ENCODE measurements at places on chromosomes 2 and 18. TPM values are rescaled to one million over a fixed set of nuclear protein-coding genes. Genes with fewer than 3 reads are reported as not detected.

- DNase-seq = no peak
Observed at GRCh38 chr2:179467111-179467510, 202.5 kb upstream of the SESTD1 start.

DNA sequence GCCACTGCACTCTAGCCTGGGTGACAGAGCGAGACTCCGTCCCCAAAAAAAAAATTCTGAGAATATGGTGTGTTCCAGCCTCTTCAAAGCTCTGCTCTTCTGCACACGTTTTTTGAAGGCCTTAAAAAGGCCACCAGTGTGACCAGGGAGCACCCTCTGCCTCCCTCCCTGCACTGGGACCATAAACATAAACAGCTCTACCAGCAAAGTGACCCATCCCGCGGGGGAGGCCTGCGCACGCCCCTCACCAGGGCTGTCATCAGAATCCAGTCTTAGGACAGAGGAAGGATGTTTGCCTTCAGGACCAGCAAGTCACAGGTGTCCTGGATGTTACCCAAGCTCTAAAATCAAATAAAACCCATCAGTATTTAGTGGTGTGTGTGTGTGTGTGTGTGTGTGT is 23.2 kb upstream of the B3GNT7 start:
- no peak for DNase-seq

DNA sequence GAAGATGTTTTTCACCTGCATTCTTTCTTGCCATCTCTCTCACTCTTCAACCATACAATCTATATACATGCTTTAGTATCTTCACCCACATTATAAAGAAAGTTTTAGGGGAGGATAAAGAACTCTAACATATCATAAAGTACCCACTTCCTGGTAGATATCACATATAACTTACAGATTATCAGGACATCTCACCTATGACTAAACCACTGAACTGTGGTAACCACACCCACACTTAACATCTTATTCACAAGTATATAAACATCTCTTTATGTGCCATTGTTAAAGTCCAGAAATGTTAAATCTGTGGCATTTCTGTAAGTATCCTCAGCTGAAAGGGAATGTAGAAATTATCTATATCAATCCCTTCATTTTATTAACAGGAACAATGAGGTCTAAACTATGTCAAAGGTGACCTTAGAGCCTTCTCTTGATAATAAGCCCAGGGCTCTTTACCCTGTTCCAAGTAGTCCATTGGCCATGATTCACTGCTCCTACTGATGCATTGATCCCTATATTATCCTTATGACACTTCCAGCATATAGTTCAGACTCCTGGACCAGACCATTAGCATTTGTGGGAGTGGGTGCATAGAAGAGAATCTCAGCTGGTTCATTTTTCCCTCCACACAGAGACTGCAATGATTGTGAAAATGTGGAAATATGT is 182.4 kb downstream of the SUCLG1 start:
- DNase-seq = no peak

DNA sequence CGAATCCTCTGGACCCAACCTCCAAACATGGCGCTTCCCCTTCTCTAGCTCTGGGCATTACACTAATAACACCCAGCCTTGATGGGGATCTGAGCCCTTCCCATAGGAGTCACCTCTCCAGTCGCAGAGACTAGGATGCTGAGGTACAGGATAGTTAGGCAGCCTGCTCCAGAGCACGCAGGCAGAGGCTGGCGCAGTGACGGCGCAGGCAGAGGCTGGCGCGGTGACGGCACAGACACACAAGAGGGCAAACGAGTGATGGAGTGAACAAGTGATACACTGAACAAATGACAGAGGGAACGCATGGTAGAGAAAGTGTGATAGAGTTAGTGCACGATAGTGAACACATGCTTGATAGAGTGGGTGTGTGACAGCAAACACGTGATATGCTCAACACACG is 518.5 kb downstream of the EIPR1 start:
- DNase-seq = no peak

SPEG gene
- 0.29 TPM for total RNA-seq

- no peak for DNase-seq
Observed at GRCh38 chr2:71780162-71780561, 326.8 kb downstream of the DYSF start.

GRCh38 chr2:49045083-49045482 is 109.2 kb downstream of the FSHR start:
- DNase-seq = no peak

DNA sequence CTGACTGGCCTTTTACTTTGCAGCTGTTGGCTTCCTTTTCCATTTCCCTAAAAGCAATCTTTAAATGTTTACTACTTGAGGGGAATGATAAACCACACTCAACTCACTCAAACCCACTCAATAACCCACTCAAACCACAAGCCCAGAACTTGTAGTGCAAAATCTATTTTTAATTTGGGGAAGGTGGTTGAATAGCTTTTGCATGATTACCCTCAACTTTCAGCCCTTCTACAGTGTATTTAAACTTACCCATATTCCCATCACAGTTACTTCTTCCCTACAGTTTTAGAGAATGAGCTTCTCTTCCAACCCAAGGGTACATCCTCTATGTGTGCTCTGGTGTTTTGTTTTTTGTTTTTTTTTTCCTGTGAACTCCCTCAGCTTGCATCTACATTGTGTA is 636.1 kb downstream of the TDRD15 start:
- no peak for DNase-seq

DNA sequence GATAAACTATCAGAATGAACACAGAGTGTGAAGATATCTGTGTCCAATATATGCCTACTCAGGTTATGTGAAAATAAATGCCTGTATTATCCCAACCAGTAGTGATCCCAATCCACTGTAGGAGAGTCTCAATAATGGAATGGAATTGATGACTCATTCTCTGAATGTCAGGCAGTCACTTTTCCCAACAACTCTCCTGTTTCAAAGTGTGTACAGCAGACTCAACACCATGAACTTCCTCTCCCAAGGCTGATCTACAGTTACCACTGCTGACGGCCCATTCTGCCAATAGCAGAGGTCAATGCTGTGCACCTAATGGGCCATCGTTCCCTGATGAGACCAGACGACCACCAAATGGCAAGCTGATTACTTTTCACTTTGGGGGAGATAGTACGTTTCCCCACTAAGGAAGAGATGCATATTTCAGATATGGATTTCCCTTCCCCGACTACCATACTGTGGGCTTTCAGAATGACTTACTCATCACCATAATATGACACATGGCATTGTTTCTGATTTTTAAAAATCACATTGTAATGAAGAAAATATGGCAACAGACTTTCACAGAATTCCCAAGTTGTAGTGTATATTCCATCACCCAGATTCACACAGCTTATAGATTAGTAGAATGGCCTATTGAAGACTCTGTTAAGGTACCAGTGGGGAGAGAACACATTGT is 601.7 kb upstream of the VRK2 start:
- DNase-seq = no peak

PROC gene
- total RNA-seq = 0.15 TPM

EDAR gene
- not detected for total RNA-seq

STPG4 gene
- not detected for total RNA-seq

GRCh38 chr2:191180276-191180675 is 29.5 kb upstream of the STAT4 start:
- no peak for DNase-seq

DNA sequence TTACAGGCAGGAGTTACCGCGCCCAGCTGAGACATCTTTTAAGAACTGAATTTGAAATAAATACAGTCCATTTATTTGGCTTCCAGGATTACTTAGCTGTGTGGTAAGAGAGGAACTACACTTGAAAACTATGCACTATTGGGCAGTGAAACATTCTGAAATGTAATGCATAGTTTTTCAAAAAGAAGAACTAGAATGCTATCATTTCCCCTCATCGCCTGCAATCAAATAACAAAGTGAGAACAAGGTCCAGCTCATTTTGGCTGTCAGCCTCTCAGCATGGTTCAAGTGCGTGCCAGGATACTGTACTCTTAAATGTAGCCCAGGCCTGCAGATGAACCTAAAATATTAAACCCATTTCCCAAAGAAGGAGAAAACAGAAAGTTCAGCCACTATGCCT is 76.6 kb upstream of the ARL5A start:
- no peak for DNase-seq

RAB6C gene
- not detected for total RNA-seq

GRCh38 chr2:101204400-101205115 is 48.1 kb upstream of the CNOT11 start:
- no peak for DNase-seq

APCDD1 gene
- total RNA-seq = not detected
